ENCODE measurements at places on chromosomes 3 and 15.

- DNase-seq = no peak
Observed at GRCh38 chr3:129611812-129612533, 5.5 kb upstream of the PLXND1 start.

- no peak for DNase-seq
Observed at GRCh38 chr3:156978481-156978961, 152.4 kb downstream of the LEKR1 start.

DNA sequence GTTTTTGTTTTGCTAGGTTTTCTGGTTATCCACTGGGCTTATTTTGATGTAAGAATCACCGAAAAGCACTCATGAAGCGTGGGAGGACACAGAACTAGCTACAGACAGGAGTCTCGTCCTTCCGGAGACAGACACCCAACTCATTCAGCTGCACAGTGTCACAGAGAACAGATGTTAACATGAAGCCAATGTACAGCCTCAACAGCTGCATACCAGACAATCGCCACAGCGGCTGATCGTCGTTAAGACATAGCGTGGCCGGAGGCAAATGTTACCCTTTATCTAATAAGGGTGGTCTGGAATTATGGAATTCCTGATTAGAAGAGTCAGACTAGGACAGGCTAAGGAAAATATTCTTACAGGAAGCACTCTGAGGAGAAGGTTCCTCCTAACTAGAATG, 1.1 kb upstream of the PYGO1 start:
- no peak for DNase-seq

- no peak for DNase-seq
Observed at GRCh38 chr15:65056868-65057548, 10.8 kb downstream of the RASL12 start.

GRCh38 chr3:48845170-48845569, 2.5 kb downstream of the PRKAR2A start:
- no peak for DNase-seq

DNA sequence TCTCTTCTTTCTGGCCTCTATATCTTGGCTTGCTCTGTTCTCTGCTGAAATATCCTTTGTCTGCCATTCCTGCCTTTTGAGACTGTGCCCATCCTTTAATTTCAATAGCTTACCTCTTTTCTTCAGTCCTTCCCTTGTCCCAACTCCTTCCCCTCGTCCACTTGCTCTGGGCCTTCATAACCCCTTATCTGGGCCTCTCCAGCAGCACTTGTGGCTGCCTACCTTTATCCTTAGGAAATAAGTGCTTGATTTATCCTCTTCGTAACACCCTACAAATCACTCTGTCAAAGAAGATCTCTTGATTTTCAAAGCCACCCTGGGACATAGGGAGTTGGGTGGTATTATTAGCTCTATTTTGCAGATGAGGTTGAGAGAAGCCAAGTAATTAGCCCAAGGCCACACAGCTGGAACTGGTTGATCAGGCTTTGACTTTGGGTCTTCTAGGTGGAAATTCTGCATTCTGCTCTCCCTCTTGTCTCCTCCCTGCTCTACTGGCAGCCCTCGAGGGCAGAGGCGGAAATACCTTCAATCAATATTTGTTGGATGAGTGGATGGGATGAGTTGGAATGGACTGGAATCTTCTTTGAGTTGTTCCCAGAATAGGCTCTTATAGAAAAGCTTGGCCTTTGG, 84.0 kb upstream of the TLE3 start:
- no peak for DNase-seq

GRCh38 chr3:46609212-46609721, 3.1 kb upstream of the FAM240A start:
- no peak for DNase-seq

GRCh38 chr3:14210843-14211594, 32.4 kb downstream of the LSM3 start:
- DNase-seq = no peak

GRCh38 chr15:57705746-57706404, 639 bp upstream of the POLR2M start:
- DNase-seq = no peak

GRCh38 chr3:149579161-149579560, 78.7 kb downstream of the WWTR1 start:
- no peak for DNase-seq

- no peak for DNase-seq
Observed at GRCh38 chr15:95304947-95305400, 1025.5 kb upstream of the NR2F2 start.

GRCh38 chr3:33132019-33132360, 18.2 kb downstream of the CRTAP start:
- DNase-seq = no peak

- DNase-seq = peak; percentile 55
Observed at GRCh38 chr15:26889298-26889898, 22.5 kb downstream of the GABRA5 start.

GRCh38 chr3:59609657-59610348, 560.0 kb upstream of the CFAP20DC start:
- DNase-seq = no peak

GRCh38 chr3:81197386-81197785, 564.1 kb downstream of the GBE1 start:
- DNase-seq = no peak

DNA sequence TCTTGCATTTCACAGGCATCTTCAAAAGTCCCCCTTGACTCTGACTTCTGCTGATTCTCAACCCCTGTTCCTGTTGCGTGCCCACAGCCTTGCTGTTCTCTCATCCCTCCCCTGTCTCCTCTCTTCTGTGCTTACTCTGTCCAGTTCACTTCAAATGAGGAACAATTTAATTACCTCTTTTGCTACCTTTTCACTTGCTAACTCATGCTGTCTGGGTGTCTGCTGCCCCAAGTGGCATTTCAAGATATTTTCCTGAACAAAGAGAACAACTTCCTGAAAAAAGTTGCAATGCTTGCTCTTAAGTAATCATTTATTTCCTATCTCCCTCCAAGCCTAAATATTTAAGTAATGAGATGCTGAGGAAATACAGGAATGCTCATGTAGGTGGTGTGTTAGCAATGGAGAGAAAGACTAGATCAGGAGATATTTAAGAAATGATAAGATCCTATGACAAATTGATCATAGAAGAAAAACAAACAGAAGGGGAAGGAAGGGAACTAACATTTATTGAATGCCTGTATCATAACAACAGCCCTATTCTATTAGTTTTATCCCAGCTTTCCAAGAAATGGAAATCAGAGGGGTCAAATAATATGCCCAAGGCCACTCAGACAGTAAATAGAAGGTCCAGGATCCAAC, 42.2 kb downstream of the SV2B start:
- no peak for DNase-seq

DNA sequence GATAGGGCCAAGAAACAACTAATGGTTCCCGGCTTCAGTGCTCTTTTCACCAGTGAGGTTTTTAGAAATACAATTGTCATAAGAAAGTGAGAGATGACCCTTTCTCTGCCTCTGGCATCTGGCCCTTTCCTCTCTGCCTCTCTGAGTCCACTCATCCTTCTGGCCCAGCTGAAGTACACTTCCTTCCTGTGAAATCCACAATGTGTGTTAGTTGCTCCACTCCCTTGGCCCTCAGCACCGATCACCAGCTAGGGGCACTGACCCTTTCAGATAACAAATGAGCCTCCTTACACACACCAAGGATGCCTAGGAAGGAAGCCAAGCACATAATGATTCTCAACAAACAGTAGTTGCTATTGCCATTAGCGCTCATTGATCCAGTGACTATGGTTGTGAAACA, 2.9 kb upstream of the CAV3 start:
- DNase-seq = no peak

- DNase-seq = no peak
Observed at GRCh38 chr3:147915057-147915456, 505.9 kb downstream of the ZIC1 start.

DNA sequence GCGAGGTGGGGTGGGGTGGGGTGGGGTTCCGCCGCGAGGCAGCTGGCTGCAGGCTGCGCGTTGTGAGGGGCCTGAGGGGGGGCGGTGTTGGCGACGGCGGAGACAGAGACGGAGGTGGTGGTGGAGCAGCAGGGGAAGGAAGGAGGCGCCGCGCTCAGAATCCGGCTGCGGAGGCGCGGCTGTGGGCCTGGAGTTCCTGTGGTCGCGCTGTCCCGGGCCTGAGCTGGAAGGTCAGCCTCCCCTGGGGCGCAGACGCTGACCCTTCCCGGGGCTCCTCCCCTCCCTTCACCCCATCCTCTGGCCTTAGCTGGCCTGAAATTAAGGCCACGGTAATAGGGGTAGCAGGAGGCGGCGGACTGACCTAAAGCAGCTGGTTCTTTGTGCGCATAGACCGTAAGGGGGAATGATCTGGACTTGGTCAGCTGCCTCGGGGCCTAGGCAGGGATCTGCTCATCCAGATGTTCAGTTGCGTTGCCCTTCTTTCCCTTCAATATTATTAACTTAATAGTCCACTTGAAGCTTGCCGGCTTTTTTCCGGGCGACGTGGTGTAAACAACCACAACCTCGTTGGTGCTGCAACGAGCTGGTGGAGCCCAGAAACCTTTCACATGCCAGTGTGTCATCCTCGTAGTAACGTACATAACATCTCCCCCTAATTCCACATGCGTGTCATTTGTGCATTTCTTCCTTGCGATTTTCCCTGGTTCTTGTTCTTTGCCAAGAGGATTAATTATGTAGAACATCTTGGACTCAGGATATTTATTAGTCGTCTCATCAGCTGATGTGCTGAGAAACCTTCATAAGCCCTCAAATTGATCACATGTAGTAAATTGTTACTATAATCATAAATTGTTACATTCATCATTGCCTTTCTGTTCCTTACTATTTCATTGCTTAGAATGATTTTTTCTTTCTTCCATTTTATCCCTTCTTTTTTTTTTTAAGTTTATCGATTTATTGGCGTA, 626 bp downstream of the SEC62 start:
- DNase-seq = peak; percentile 69

GRCh38 chr3:119293105-119293870, 895 bp upstream of the ARHGAP31 start:
- DNase-seq = no peak

DNA sequence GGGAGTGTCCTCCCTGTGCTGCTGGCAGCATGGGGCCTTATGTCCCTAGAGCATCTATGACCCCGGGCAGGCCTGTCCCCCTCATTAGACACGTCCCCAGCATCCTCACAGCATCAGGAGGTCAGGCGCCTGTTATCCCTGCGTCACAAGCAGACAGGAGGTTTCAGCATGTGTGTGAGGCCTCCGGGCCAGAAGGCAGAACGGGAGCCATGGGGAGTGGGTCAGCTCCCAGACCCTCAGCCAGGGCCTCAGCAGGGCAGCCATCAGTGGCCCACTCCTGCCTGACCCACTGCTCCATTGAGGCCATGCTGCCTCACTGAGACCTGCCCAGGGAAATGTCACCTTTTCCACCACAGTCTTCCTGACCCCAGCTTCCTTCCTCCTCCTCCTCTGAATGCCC, 71.6 kb downstream of the DNAJB8 start:
- no peak for DNase-seq

Measured in endothelial cell (in vitro differentiated cells).